Renal cortex interstitium (tissue), 15 donors: ENCODE measurements at places on chromosomes 7 and 10. TPM values are rescaled to one million over a fixed set of nuclear protein-coding genes. Genes with fewer than 3 reads are reported as not detected.
A peak's percentile ranks its signal among the peaks of the same experiment; 100 is the strongest.

FBXL13 gene
- 2.9 TPM for polyA plus RNA-seq

VAX1 gene
- polyA plus RNA-seq = not detected

ACTL6B gene
- polyA plus RNA-seq = not detected

ACTR1A gene
- polyA plus RNA-seq = 81.9 TPM

ST8SIA6 gene
- polyA plus RNA-seq = 0.93 TPM

JAKMIP3 gene
- polyA plus RNA-seq = 0.27 TPM

ZNF746 gene
- polyA plus RNA-seq = 12.4 TPM

ENO4 gene
- 4.0 TPM for polyA plus RNA-seq

- no peak for DNase-seq
These were observed 265.1 kb downstream of the CCSER2 start for GRCh38 chr10:84593506-84593905.

DNA sequence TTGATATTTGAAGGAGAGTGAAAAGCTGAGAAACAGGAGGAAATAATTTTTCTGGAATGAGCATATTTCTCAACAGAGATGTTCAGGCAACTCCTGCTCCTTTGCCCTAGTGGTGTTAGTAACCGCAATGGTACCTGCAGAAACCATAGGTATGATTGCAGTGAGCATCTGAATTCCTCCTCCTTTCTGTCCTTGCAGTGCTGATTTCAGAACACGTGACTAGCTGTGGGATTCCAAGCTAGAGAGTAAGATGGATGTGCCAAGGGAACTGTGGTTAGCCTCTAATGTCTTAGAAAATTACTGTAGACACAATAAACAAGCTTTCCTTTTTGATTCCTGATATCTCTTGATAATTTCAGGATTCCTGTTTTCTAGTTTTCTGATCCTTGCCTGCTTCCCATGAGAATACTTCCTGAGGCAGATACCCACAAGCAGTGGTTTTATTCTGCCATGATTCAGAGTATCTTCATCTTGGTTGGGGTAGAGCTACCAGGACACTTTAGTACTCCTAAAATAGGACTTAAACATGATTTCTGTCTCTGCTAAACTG, 27.5 kb downstream of the LRGUK start:
- DNase-seq = no peak

DNA sequence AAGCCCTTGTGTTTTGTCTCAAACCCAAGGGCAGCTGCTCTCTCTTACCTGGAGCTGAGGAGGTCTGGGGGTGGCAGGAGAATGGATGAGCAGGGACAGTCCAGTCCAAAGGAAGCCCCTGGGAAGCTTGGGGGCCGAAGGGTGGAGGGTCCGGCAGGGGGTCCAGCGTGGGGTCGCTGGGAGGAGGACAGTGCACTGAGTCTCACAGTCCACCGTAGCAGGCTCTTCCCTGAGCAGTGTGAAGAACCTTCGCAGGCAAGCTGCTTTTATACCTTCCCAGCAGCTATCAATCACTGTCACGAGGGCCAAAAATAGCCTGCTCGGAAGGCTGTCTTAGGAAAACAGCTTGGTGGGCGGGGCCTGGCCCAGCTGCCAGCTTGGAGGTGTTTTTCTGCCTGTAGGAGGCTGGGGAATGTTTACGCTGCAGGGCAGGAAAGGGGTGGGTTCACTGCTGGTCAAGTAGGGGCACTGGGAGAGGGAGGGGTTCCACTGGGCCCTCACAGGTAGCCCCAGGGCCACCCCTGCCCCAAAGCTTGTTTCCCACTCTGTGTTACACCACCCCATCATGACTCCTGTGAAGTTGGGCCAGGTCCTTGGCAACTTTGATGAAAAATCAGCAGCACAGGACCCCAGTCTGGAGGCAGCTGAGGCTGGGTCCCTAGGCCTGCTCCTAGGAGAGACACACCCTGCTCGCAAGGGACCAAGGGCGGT, at the start of gene DEPP1:
Gene DEPP1, minus strand, starts transcription at position 240 of the 711 bp plus-strand sequence. CDS start 779 bp downstream, outside the sequence.
- peak; percentile 90 for DNase-seq

GRCh38 chr10:33034931-33035330, 76.9 kb upstream of the ITGB1 start:
- DNase-seq = no peak

GRCh38 chr7:118079369-118079768, 104.6 kb upstream of the LSM8 start:
- no peak for DNase-seq

DNA sequence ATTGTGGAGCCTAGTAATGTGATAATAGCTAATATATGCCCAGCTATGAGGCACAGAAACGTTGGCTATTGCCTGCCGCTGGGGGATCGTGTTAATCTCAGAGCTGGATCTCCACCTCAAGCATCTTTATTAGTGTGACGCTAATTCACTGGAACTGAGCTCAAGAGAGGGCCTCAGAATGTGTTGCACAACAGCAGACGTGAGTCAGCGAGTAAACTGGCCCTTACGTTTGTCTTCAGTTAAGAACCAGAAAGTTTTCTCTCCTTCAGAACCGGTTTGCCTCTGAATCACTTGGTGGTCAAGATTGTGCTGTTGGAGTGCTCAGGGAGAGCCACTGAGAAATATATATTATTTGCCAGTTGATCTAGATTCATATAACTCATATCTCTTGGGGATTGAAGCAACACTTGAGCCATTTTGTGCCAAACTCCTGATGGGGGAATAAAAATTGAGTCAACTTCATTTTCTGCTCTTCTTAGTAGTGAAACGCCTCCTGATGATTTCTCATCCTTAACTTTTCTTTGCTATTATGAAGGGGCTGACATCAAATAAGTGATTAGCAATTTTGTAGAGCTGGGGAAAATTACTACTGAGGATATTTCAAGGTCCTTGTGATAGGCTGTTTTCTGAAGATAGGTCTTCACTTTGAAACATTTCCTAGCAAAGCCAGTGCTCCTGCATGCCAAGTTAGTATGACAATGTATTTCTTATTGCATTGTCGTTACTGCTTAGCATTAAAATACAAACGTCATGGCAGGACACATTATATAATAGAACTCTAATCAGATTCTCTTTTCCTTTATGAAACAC, 22.3 kb downstream of the BZW2 start:
- no peak for DNase-seq

GRCh38 chr10:31073996-31074721, 42.5 kb upstream of the ZNF438 start:
- DNase-seq = no peak

- no peak for DNase-seq
These were observed 997 bp downstream of the WDR37 start for GRCh38 chr10:1057106-1057657.

DNA sequence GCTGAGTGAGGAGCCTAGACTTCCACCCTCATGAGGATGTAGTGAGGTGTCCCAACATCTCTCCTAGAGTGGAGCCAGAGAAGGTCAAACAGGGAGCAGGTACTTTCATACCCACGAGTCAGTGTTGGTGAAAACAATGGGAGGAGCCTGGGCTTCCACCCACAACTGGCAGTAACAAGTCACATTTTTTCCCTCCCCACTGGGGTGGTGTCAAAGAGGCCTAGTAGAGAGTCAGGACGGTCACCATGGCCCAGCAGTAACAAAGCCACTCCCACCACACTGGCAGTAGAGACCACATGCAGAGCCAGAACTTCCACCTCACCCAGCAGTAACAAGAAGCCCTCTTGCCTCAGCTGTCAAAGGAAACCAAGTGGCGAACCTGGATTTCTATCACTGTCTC, 280.2 kb upstream of the IMMP2L start:
- DNase-seq = no peak

DNA sequence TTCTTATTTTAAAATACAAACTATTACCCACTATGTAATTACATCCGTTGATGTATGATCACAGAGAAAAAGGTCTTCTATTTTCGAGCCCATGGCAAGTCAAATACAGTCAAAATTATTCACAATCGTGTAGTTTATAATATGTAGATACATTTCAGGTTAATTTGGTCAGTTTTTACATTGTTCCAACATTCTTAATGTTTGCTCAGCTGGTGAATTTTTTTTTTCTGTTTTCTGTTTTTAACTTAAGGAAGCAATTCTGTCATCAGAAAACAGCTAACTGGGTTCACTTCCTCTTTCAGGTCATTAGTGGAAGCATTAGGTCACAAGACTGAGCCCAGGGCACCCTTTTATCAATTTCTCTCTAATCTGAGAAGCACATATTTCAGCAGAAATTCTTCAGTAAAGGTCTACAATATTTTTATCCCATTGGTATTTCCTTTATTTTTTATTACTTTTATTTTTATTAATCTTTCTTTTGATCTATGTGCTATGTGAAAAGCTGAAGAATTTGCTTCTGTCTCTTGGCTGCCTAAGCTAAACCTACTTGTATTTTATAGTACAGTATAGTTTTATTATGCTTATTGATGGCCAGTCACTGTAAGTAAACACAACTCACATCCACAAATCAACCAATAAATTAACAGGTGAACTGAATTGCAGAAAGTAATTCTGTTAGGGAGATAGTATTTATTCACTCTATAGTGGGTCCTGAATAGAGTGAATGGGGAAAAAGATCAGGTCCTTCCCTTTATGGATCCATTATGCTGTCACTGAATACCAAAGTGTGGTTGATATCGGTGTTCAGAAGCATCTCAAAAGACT, 84.6 kb downstream of the ICA1 start:
- DNase-seq = no peak

- DNase-seq = no peak
These were observed 25.0 kb downstream of the ZNF365 start for GRCh38 chr10:62399211-62399610.

DNA sequence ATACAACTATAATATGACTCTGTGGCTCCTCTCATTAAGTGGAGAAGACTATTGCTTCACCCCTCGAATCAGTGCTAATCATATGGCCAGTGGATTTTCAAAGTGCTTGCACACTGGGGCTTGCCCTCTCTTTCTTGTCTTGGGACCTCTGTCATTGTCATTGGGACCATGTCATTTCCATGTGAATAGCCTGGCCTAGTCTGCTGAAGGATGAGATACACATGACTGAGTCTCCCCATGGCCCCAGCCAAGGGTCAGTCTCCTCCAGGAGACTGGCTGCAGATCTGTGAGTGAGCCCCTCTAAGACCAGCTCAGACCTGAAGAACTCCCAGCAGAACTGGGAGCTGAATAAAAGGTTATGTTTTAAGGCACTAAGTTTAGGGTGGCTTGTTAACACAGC, 39.5 kb downstream of the PKD1L1 start:
- no peak for DNase-seq
